Mesenteric fat pad (tissue), 1 donor: ENCODE measurements at places on chromosomes 1 and 21. TPM values are rescaled to one million over a fixed set of nuclear protein-coding genes. Genes with fewer than 3 reads are reported as not detected.

DNA sequence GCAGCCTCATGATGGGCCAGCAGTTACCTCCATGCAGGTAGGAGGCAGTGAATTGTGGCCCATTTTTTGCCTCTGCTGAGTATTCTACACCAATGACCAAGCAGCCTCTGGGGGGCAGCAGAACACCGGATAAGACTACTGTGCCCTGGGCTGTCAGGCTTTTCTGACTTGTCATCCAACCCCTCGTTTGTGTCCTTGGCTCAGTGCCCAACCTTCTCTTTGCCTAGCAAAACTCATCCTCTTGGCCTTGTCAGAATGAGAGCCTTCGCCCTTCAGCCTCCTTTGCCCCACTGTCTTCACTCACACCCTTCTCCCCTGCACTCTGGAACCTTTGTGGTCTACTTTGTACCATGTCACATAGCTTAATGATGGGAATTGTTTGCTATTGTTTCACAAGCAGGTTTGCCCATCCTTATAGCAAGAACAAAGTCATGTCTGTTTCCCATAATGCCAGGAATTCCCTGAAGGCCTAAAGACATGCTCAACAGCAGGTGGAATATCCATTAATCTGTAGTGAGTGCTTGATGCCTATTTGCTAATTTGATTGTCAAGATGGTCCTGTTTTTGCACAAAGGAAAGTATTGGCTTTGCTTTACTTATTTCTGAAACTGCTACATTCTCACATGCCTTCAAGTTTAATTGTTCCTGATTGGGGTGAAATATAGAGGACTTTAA is 255.9 kb downstream of the HHAT start:
- no peak for DNase-seq

DNA sequence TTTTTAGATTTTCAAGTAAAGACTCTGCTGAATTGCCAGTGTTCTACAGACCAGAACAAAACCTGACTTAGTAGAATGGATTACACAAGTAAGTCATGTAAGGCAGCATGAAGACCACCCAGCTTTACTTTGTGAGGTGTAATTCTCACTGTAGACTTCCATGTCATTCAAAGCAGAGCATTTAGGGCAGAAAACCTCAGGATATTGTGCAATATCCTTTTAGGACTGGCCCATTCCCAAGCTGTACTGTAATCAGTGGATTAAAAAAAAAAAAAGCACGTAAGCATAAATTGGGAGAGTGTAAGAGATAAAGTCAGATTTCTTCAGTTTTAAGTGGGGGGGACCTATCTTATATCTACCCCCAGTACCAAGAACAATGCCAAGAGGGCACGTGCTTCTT is 380.5 kb upstream of the PRMT6 start:
- no peak for DNase-seq

LUZP1 gene
- total RNA-seq: 48.6 TPM

CACNA1E gene
- 0.45 TPM for total RNA-seq

DNA sequence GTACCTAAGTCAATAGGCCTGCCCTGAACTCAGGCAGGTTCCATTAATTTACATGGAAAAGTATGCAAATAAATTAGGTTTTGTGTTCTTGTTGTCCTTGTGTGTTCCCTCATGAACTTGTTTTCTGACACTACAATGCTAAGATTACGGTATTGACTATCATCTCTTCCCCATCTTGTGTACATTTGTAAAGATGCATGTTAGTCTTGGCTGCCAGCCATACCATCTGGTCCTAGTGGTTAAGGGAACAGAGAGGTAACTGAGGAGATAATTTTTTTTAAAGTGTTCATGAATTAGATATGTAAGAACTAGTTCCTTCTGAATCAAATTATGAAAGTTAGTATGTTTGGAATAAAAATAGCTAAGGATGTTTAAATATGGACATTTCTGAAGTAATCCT is 167.6 kb upstream of the ADAMTS5 start:
- DNase-seq: no peak

CEP350 gene
- 57.6 TPM for total RNA-seq

KRTAP6-2 gene
- not detected for total RNA-seq

DNA sequence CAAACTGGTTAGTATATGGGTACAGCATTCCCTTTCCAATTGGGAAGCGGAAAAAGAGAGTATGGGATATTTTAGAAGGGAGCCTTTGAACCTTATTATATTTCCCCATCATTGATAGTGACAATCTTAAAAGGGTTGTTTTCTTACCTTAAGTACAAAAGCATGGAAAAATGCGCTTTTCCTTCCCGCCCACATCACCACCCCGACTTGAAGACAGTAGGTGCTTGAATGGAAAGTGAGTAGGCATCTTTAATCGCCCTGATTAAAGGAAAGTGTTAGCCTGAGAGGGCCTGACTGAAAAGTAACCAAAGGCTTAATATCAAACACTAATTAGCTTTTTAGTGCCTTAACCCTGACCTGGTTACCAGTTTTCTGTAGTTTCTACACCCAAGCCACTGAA is 15.4 kb downstream of the GGPS1 start:
- no peak for DNase-seq

DNA sequence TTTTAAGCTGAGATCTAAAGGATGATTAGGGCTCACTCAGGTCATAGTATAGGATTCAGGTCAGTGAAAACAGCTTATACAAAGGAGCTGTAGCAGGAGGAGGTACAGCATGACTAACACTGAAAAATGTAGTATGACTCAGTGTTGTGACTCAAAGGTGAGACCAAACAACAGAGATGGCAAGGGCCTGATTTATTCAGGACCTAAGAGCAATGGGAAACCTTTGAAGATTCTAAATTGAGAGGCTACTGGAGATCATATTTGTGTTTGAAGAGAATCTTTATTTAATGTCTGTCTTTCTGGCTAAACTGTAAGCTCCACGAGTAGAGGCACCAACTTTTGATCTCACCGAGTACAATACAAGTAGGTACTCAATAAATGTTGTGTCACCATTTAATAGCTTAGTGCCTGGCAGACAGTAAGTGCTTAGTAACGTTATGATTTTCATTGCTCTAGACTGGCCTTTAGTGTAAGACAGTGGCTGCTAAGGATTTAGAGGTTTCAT is 43.5 kb downstream of the PRKAA2 start:
- DNase-seq: no peak

GRCh38 chr1:159473335-159473734 is 33.8 kb downstream of the OR10J1 start:
- no peak for DNase-seq

- no peak for DNase-seq
Observed at GRCh38 chr1:247407180-247407616, 8.8 kb upstream of the NLRP3 start.

DNA sequence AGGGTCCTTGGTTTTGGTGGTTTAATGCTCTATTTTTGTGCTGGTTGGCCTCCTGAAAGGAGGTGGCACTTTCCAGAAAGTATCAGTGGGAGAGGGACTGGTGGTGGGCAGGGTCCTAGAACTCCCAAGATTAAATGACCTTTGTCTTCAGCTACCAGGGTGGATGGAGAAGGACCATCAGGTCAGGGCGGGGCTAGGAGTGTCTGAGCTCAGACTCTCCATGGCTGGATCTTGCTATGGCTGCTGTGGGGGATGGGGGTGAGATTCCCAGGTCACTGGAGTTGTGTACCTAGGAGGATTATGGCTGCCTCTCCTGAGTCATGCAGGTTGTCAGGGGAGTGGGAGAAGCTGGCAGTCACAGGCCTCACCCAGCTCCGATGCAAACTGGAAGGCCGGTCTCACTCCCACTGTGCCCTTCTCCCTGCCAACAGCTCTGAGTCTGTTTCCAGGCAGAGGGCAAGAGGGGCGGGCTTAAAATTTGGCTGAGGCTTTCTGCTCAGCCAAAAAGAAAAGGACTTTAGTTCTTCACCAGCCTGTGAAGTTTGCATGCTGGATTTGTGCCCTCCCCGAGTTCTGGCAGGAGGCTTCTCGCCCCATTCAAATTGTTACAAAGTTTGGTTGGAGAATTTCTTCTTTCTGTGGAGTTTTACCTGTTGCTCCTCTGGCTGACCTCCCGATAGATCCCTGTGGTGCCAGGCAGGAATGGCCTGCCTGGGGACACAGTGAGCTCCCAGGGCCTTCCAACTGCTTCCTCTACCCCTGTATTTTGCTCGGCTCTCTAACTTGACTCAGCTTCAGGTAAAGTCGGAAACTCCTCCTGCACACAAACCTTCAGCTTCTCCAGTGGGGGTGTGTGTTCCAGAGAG is 13.1 kb upstream of the KYAT3 start:
- no peak for DNase-seq
